ENCODE measurements at places on chromosomes 6 and 20. TPM values are rescaled to one million over a fixed set of nuclear protein-coding genes. Genes with fewer than 3 reads are reported as not detected.

The KCNK16 gene
- total RNA-seq, result not detected

The ULBP2 gene
- 5.2 TPM for total RNA-seq

The HLA-F gene
- total RNA-seq, result 6.8 TPM

The SLC22A7 gene
- total RNA-seq, result not detected

The MCHR2 gene
- total RNA-seq, result not detected

The CEP57L1 gene
- 7.6 TPM for total RNA-seq

The RAET1L gene
- total RNA-seq, result 30.4 TPM

The BCAS1 gene
- total RNA-seq, result 1.8 TPM

The RAET1G gene
- total RNA-seq, result 24.7 TPM

The TXLNB gene
- total RNA-seq, result 0.24 TPM

The ARMC2 gene
- total RNA-seq, result 2.0 TPM

The FAM229B gene
- total RNA-seq, result 5.1 TPM

The RNF144B gene
- total RNA-seq, result 21.6 TPM

The MEI4 gene
- total RNA-seq, result not detected

The OR2B6 gene
- total RNA-seq, result not detected

The CTCFL gene
- not detected for total RNA-seq

The GJA10 gene
- total RNA-seq, result not detected

The LAMA2 gene
- total RNA-seq, result 3.1 TPM

The SRF gene
- 19.3 TPM for total RNA-seq

The ZDHHC14 gene
- 3.1 TPM for total RNA-seq

The ADGB gene
- not detected for total RNA-seq

The XKR7 gene
- total RNA-seq, result not detected

The KCNK15 gene
- total RNA-seq, result 1.0 TPM

The NKX2-4 gene
- total RNA-seq, result not detected

The KCNK5 gene
- total RNA-seq, result 5.1 TPM

The PDYN gene
- total RNA-seq, result not detected

The SPDEF gene
- 0.44 TPM for total RNA-seq

The ZBTB46 gene
- 1.7 TPM for total RNA-seq

The HRH3 gene
- not detected for total RNA-seq

The IFT52 gene
- total RNA-seq, result 15.3 TPM

The SDHAF4 gene
- 11.7 TPM for total RNA-seq

The ZNF318 gene
- total RNA-seq, result 5.0 TPM

The ULBP3 gene
- total RNA-seq, result 3.8 TPM

The TULP1 gene
- total RNA-seq, result not detected

The NRSN1 gene
- total RNA-seq, result not detected

The SLC17A3 gene
- not detected for total RNA-seq

The C4B gene
- 5.3 TPM for total RNA-seq

The SYCP2 gene
- 0.60 TPM for total RNA-seq

The SPEF1 gene
- total RNA-seq, result not detected

The MOCS3 gene
- total RNA-seq, result 4.1 TPM

The LAMA4 gene
- 8.0 TPM for total RNA-seq

The MBOAT1 gene
- 6.3 TPM for total RNA-seq

The TRDN gene
- not detected for total RNA-seq

The HCRTR2 gene
- not detected for total RNA-seq

The RIMS4 gene
- total RNA-seq, result 0.08 TPM

The SSTR4 gene
- not detected for total RNA-seq

The MYB gene
- total RNA-seq, result 1.3 TPM

The PAX1 gene
- not detected for total RNA-seq

The TRIM15 gene
- total RNA-seq, result not detected

The BFSP1 gene
- 1.3 TPM for total RNA-seq

The VARS1 gene
- 79.8 TPM for total RNA-seq

The PNPLA1 gene
- total RNA-seq, result 0.20 TPM

The CFAP61 gene
- not detected for total RNA-seq

The TNF gene
- 0.24 TPM for total RNA-seq

The SLC24A3 gene
- total RNA-seq, result 13.0 TPM

All from esophagus mucosa (tissue), 1 donor.